Aorta (tissue), 5 donors: ENCODE measurements at places on chromosomes 6 and 20. TPM values are rescaled to one million over a fixed set of nuclear protein-coding genes. Genes with fewer than 3 reads are reported as not detected.

- H3K36me3 ChIP-seq = no peaks in the 10 kb centered on the region
- no peaks in the 10 kb centered on the region for H3K4me1 ChIP-seq
- H3K27ac ChIP-seq = no peak overlapping the region
- H3K4me3 ChIP-seq = no peak overlapping the region
Observed at GRCh38 chr6:21265034-21265729, 328.4 kb upstream of the SOX4 start.

GRCh38 chr6:26136321-26136720 is 49.1 kb downstream of the HFE start:
- no peaks in the 10 kb centered on the region for H3K27me3 ChIP-seq
- H3K36me3 ChIP-seq = no peaks in the 10 kb centered on the region
- H3K4me1 ChIP-seq = no peaks in the 10 kb centered on the region
- H3K4me3 ChIP-seq = no peak overlapping the region
- DNase-seq = no peak
- H3K27ac ChIP-seq = no peak overlapping the region

DNA sequence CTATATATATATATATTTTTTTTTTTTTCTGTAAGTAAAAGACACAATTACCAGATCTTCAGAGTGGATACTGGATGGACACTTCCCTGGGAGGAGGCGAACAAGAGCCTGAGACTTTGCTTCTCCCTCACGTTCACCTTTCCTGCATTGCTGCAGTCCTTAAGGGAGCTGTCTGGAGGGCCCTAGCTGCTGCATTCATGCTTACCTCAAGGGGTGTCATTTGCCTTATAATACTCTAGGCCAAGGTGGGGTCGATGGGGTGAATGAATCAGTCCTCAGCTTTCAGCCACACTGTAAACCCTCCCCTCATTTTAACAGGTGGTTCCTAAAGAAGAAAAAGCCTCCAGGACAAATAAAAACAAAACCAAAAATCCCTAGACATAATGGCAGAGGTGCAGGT is 34.8 kb upstream of the CD83 start:
- DNase-seq = no peak
- no peaks in the 10 kb centered on the region for H3K4me1 ChIP-seq
- H3K4me3 ChIP-seq = no peak overlapping the region
- H3K27ac ChIP-seq = no peak overlapping the region

- H3K4me1 ChIP-seq = no peaks in the 10 kb centered on the region
- no peaks in the 10 kb centered on the region for H3K36me3 ChIP-seq
- no peaks in the 10 kb centered on the region for H3K27me3 ChIP-seq
- H3K4me3 ChIP-seq = no peak overlapping the region
- no peak for DNase-seq
Observed at GRCh38 chr6:42369568-42369967, 82.2 kb downstream of the TRERF1 start.

DNA sequence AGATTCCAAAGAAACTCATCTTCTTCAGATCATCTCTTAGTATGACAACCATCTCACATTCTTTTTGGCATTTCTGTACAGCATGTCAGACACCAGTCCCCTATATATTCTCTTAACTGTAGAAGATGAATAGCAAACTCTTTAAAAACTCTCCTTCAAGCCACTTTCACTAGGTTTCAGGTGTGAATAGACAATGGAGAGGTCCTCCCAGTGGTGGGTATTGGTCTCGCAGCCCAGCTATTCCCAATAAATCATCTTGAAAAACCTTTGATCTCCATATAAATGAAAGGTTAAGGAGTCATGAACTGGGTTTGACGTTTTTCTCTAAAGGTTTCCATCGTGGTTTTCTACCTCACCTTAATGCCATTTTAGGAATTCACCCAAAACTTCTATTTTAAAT is 180.0 kb downstream of the GJA1 start:
- peaks cover 2% of the 10 kb centered on the region for H3K4me1 ChIP-seq
- no peaks in the 10 kb centered on the region for H3K36me3 ChIP-seq
- no peak overlapping the region for H3K4me3 ChIP-seq
- no peaks in the 10 kb centered on the region for H3K27me3 ChIP-seq
- no peak for DNase-seq
- no peak overlapping the region for H3K27ac ChIP-seq

GRCh38 chr6:168601546-168601945 is 160.6 kb downstream of the SMOC2 start:
- H3K27ac ChIP-seq = no peak overlapping the region
- H3K4me1 ChIP-seq = no peaks in the 10 kb centered on the region
- peak; percentile 30 for DNase-seq
- H3K36me3 ChIP-seq = peaks cover 4% of the 10 kb centered on the region
- no peak overlapping the region for H3K4me3 ChIP-seq

DNA sequence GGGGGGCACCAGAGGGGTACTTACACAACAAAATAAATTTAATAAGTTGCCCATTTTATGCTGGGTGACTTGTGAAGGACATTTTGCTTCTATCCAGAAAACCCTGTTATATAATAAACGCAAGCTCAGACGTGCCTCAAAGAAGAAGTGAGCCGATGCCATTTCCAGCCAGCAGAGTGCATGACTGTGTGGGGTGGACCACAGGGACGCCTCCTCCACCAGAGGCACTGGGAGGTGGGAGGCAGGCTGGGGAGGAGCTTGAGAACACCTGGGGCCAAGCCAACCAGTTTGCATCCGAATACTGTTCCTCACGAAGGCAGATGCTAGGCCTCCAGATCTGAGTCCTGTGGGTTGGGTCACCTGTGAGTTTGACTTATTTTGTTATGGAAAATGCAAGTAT is 363.8 kb downstream of the RNGTT start:
- H3K36me3 ChIP-seq = no peaks in the 10 kb centered on the region
- H3K4me1 ChIP-seq = no peaks in the 10 kb centered on the region
- no peak for DNase-seq
- no peaks in the 10 kb centered on the region for H3K27me3 ChIP-seq

GRCh38 chr6:39321761-39322160 is 741 bp downstream of the KCNK16 start:
- DNase-seq = no peak
- H3K27ac ChIP-seq = no peak overlapping the region
- no peak overlapping the region for H3K4me3 ChIP-seq
- H3K27me3 ChIP-seq = no peaks in the 10 kb centered on the region
- no peaks in the 10 kb centered on the region for H3K36me3 ChIP-seq
- H3K4me1 ChIP-seq = no peaks in the 10 kb centered on the region

GRCh38 chr6:39686976-39687375 is 38.2 kb downstream of the KIF6 start:
- no peak overlapping the region for H3K27ac ChIP-seq
- H3K4me3 ChIP-seq = no peak overlapping the region

DNA sequence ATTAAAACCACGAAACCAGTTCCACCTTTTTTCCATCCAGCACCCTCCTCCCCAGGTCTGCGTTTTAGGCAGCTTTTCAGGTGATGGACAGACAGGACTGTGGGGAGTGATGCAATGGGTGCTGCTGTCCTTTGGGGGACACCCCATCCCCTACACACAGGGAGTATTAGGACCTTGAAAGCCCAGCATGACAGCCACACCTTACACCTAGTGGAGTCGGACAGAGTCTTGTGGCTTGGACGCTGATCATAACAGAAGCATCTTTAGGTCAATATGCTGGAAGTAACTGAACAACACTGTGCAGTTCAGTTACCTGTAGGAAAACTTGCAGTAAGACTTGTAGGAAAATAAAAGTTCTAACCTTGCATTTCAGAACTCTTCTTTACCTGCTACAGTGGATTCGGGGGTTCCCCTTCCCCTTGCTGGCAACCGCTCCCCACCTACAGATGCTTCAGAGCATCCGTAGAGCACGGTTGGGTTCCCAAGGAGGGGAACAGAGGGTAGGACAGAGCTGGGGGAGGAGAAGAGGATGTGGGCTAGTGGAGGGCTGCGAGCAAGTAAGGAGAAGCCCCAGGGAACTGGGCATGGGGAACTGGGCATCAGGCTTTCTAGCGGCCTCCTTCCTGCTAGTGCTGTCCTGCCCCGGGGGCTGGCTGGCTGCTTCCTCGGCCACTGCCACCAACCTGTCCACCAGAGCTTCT is 31.7 kb downstream of the PLEKHG1 start:
- H3K27me3 ChIP-seq = no peaks in the 10 kb centered on the region
- DNase-seq = no peak
- H3K36me3 ChIP-seq = no peaks in the 10 kb centered on the region
- H3K4me1 ChIP-seq = no peaks in the 10 kb centered on the region
- no peak overlapping the region for H3K27ac ChIP-seq
- H3K4me3 ChIP-seq = no peak overlapping the region

DNA sequence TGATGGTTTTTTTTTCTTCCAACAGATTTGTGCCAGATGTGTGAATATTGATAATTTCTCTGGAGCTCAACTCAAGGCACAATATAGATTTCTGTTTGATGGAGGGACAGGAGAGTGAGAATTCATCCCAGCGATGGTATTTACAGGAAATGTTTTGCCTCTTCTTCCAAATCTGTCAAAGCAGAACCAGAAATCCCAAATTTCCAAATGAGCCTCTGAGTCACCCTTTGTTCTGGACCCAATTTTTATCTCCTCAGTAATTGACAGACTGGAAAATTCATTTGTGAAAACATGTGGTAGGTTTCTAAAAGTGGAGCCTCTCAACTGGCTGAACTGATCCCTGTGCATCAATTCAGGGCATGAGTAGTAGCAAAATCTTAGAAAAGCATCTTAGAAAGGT is 223.2 kb upstream of the TSHZ2 start:
- no peaks in the 10 kb centered on the region for H3K4me1 ChIP-seq
- no peak overlapping the region for H3K27ac ChIP-seq
- no peaks in the 10 kb centered on the region for H3K27me3 ChIP-seq
- no peaks in the 10 kb centered on the region for H3K36me3 ChIP-seq
- no peak overlapping the region for H3K4me3 ChIP-seq
- no peak for DNase-seq

DNA sequence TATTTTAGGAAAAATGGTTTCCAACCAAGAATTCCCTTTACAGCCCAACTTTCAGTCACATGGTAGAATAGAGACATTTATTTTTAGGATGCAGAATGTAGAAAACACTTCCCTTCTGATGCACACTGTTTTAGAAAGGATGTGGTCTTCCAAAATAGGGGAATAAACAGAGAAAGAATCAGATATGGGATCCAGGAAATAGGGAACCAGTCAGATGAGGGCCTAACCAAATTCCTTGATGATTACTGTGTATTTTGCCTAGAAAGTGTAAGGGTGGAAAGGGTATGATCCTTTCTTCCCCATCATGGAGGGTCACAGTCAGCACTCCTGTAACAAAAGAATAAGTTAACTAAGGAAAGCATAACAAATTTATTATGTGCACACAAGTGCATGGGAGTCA is 27.4 kb downstream of the SLX4IP start:
- H3K4me1 ChIP-seq = peaks cover under 1% of the 10 kb centered on the region
- H3K4me3 ChIP-seq = no peak overlapping the region
- DNase-seq = no peak
- H3K27me3 ChIP-seq = no peaks in the 10 kb centered on the region

DNA sequence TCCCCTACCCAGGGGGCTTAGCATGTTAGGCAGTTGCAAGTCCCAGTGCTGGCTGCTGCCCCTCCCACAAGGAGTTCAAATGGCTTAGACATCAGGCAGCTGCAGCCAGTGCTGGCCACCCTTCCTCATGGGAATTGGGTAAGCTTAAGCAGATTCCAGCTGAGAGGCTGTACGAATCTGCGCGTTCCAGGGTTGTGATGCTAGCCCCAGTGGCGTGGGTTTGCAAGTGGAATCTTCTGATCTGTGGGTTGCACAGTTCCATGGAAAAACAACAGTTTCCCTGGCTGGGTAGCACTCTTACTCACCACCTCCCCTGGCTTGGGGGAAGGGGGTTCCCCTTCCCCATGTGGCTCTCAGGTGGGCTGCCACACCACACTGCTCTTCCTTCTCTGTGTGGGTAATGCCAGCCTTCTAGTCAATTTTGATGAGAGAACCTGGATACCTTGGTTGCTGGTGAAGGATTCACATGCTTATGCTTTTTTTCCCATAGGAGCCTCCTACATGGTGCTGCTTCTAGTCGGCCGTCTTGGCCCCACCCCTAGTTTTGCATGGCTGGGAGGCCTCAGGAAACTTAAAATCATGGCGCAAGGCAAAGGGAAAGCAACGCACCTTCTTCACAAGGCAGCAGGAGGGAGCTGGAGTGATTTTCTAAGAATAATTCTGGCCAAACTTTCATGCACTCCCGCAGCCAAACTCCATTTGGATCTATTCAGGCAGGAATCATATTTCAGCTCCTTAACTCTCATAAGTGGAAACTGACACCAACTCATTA is 13.0 kb downstream of the DYNLT2 start:
- no peaks in the 10 kb centered on the region for H3K27me3 ChIP-seq
- H3K4me1 ChIP-seq = no peaks in the 10 kb centered on the region
- no peak overlapping the region for H3K4me3 ChIP-seq
- no peaks in the 10 kb centered on the region for H3K36me3 ChIP-seq

GRCh38 chr6:22413681-22414311 is 117.0 kb upstream of the PRL start:
- H3K4me3 ChIP-seq = no peak overlapping the region
- H3K36me3 ChIP-seq = no peaks in the 10 kb centered on the region
- H3K4me1 ChIP-seq = no peaks in the 10 kb centered on the region
- no peak for DNase-seq
- H3K27ac ChIP-seq = no peak overlapping the region
- no peaks in the 10 kb centered on the region for H3K27me3 ChIP-seq

DNA sequence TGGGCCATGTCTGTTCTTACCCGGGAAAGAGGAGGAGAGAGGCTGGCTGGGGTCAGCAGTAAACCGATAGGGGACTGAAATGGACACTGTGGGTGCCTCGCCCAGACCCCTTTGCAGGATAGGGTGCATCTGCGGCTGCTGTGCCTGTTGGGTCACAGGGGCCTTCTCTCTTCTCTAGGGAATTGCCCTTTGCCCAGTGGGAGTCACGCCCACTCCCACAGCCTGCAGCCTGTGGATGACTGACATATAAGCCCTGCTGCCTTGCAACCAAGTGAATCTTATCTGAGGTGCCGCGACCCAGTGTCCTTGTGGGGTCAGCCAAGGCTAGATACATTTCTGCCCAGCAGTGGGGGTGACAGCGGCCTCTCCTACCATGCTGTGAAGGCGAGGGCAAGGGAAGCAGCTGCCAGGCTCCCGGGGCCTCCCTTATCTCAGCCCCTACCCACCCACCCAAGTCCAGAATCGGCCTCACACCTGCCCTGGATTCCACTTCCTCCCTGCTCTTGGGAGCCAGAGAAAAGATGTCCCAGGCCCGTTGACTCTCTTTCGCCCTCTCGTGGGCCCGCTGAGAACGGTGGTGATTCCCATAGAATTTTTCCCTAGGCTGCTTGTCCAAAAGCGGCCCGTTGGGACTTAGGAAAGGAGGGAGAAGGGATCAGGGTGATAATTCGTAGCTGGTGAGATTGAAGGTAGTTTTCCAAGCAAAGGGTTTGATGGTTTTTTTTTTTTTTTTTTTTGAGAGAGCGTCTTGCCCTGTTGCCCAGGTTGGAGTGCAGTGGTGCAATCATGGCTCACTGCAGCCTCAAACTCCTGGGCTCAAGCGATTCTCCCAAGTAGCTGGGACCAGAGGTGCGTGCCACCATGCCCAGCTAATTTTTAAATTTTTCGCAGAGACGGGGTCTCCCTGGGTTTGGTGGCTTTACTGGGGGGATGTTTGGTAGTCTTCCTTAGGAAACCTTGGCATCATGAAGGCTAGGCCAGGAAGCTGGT is 76.4 kb upstream of the RNF24 start:
- peak; percentile 89 for DNase-seq
- no peaks in the 10 kb centered on the region for H3K4me1 ChIP-seq
- no peaks in the 10 kb centered on the region for H3K36me3 ChIP-seq
- no peak overlapping the region for H3K27ac ChIP-seq
- no peaks in the 10 kb centered on the region for H3K27me3 ChIP-seq

GRCh38 chr6:161410076-161410475 is 136.2 kb upstream of the AGPAT4 start:
- H3K4me3 ChIP-seq = no peak overlapping the region
- no peaks in the 10 kb centered on the region for H3K27me3 ChIP-seq
- no peak for DNase-seq
- H3K27ac ChIP-seq = no peak overlapping the region
- no peaks in the 10 kb centered on the region for H3K36me3 ChIP-seq

The HACE1 gene
- 17.3 TPM for total RNA-seq

The TCFL5 gene
- total RNA-seq = 4.9 TPM

The PSORS1C2 gene
- not detected for total RNA-seq

The NOTCH4 gene
- total RNA-seq = 64.4 TPM

The DNAH8 gene
- total RNA-seq = 0.03 TPM

The LY6G5B gene
- total RNA-seq = 20.8 TPM
